ENCODE measurements at places on chromosomes 16 and 17.
A peak's percentile ranks its signal among the peaks of the same experiment; 100 is the strongest.

DNA sequence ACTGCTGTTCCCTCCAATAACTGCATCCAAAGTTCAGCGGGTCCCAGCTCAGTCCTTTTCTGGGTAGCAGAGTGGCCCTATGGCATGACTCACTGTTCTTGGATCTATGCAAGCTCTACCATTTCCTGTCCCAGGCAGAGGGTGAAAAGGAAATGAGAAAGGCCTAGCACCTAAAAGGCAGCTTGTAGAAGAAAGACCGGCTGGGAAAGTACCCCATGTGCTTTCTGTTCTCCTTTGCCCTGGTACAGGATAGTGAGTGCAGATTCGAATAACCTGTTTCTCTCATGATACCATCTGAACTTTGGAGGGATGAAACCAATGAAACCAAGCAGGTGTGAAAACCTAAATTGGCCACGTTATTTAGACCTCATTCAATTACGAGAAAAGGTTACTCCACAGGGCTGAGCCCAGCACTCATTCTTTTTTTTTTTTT is 12.7 kb upstream of the HASPIN start:
- peak; percentile 59 for DNase-seq

DNA sequence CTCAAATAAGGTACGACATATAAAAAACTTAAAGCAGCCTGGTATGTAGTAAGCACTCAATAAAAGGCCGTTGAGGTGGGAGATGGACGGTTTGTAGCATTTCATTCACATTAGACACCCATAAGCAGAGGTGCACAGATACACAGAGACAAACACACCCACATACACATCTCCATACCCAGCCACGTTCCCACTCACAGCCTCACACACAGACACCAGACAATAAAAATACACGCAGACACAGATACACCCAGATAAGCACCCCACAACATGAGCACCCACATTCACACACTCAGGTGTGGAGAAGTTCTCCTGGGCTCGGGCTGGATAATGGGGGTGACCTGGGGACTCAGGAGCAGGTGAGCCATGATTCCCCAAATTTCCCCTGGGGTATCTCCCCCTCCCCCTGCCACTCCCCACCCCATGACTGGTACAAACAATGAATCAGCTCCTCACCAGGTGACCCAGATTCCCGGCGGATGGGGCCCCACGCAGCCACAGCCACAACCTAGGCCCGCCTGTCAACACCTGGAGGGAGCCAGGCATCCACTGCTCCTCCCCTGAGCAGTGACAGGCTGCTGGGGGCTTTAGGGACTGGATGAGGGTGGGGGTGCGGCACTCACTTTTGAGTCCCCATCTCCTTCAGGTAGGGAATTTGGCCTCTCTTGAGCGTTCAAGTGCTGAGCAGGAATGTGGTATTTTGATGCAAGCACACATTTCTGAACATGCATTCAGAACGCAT is 2.7 kb downstream of the DLX3 start:
- DNase-seq = no peak

DNA sequence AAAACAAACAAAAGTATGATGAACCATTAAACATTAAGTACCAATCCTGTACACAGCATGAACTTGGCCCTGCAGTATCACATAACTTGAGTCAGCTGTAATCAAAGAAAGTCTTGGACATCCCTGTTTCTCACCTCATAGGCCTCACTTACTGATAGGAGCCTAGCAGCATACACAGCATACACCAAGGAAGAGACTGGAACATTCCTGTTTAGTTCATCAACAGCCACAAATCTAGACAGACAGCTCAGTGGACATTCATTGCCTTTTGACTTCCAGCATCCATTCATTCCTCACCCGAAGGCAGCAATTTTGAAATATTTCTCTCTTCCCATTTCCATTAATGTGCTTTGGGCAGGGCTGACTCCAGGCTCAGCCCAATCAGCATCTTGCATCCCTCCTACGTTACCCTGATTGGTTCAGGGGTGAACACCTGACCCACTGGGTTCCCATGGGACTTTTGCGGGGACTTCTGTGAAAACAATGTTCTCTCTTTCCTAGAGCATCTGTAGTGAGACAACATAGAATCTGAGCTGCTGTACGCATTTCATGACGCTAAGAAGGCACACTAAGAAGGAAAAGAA is 336.7 kb upstream of the ZFHX3 start:
- no peak for DNase-seq

DNA sequence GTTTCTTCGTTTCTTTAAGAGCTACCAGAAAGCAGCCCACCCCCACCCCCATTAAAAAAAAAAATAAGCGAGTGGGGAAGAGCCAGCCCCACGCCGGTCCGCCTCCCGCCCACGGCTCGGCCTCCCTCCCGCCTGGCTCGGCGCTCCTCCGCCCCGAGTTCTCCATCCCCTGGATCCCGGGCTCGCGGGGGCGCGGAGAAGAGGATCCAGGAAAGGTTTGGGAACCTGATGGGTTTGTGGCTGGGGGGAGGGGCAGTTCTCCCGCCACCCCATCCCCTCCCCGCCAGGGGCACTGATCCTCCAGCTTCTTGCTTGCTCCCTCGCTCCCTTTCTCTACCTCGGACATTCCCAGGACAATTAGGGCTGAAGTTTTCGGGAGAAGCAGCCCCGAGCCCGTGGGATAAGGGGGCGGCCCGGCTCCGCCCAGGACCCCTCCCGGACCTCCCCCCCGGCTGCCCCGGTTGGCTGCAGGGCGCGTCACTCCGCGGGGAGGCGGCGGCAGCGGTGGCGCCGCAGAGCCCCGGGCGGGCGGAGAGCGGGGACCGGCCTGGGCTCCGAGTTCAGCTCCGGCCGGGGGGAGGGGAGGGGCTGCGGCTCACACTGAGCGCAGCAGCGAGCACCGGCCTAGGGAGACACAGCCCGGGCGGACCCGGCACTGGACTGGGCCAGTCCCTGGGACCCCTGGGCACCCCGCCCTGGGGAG is 1.0 kb upstream of the SALL1 start:
- peak; percentile 92 for DNase-seq

- DNase-seq = peak; percentile 69
Observed at GRCh38 chr17:29116804-29117753, 63.1 kb downstream of the MYO18A start.

DNA sequence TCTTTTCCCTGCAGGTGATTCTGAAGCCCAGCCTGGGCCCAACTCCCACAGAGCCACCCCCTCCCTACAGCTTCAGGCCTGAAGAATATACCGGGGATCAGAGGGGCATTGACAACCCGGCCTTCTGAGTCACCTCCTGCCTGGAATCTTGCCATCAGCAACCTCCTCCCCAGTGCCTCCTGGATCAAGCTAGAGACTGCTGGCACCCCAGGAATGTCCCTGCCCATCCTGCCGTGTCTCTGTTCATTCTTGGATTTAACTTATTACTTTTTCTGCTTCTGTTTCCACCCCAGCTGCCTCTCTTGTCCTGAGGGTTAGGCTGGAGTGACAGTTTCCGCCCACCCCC is 4.9 kb downstream of the TMEM92 start:
- DNase-seq = peak; percentile 74

- peak; percentile 29 for DNase-seq
Observed at GRCh38 chr16:86383488-86384262, 126.7 kb upstream of the FOXF1 start.

DNA sequence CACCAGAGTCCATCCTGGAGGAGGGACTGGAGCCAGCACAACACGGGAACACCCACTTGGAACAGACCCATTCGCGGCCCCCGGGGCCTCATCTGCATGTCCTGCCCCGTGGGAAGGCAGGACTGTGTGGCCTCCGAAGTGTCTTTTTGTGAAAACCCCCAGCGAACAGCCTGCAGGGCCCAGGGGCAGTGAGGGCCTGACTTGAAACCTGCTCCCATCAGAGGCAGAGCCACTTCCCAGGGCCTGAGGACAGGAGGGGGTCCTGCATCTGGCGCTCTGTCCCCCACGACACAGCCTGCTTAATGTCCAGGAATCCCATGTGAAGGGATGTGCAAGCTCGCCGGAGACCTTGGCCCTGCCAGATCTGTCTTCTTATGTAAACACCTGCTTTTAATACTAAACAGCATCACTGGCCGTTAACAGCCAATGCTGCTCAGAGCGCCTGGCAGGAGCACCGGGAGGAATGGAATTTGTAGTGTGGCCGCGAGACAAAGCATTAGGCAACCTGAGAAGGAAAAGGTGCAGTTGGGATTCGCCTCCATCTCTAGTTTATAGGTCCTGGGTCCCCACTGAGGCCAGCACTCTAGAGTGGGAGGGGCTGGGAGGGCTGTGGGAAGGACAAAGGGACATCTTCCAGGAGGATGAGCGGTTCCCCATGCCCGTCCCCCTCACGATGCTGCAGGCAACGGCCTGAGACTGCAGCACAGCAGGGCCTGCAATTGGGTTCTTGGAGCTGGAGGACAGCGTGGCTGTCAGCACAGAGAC is 9.6 kb upstream of the EVPL start:
- DNase-seq = no peak

DNA sequence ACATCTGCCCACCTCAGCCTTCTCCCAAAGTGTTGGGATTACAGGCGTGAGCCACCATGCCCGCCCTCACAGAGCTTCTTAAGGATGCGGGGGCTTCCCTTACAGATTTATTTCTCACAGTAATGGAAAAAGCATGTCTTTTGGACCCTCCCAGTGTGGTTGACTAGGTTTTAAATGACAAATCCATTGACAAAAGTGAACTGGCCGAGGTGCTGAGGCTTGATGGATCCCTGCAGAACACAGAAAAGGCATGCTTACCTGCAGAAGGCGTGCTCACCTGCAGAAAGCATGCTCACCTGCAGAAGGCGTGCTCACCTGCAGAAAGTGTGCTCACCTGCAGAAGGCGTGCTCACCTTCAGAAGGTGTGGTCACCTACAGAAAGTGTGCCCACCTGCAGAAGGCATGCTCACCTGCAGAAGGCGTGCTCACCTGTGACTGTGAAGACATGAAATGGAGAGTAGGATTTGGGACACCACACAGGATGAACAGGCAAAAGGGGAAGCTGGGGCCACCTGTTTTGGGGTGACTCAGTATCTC is 15.1 kb upstream of the BBS2 start:
- no peak for DNase-seq
